Right cardiac atrium (tissue), 5 donors: ENCODE measurements at places on chromosomes 4 and X. TPM values are rescaled to one million over a fixed set of nuclear protein-coding genes. Genes with fewer than 3 reads are reported as not detected.

Gene ADGRL3
- 0.52 TPM for polyA plus RNA-seq

Gene ZNF157
- 0.09 TPM for polyA plus RNA-seq

Gene ELMOD2
- 9.2 TPM for polyA plus RNA-seq

GRCh38 chrX:47804315-47804714 lies 32.4 kb upstream of the ZNF81 start:
- no peak for DNase-seq
